ENCODE measurements at places on chromosomes 3 and 15.

DNA sequence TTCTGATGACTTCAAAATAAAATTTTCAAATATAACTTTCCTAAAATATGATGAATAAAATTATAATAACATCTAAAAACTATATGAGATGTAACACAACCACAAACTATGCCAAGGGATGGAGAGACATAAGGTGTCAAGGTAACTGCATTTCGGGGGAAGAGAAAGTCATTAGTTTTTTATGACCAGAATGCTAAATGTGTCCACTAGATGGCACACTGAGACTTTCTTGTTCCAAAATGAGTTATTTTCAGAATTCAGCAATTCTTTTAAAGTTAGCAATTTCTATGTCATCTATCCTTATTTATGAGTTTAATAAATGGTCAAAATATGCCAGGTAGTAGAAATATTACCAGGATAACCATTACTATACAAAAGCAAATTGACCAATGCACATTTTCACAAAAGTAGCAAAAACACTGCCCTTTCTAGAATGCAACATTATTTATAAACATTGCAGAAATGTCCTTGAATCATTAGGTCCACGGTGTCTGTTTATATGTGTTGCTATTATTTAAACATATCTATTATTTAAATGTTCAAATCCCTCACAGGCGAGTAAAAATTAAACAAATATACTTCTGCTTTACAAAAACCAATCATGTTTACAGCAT lies 374.2 kb downstream of the PLCL2 start:
- peak; percentile 62 for DNase-seq

DNA sequence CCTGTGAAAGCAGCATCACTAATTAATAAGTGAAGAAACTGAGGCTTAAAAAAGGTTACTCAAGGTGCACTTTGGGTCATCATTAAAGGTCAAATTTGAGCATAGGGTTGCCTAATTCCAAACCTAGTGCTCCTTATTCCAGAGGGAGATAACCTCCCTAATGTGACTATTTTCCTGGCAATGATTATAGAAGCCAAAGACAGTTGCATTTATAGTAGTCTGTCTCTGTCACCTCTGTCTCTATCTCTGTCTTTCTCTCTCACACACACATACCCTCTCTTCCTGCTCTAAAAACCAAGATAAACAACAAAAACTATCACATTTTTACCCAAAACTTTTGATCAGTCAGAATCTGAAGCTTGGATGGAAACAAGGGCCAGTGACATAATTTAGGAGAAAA lies 172.0 kb upstream of the LMCD1 start:
- no peak for DNase-seq

DNA sequence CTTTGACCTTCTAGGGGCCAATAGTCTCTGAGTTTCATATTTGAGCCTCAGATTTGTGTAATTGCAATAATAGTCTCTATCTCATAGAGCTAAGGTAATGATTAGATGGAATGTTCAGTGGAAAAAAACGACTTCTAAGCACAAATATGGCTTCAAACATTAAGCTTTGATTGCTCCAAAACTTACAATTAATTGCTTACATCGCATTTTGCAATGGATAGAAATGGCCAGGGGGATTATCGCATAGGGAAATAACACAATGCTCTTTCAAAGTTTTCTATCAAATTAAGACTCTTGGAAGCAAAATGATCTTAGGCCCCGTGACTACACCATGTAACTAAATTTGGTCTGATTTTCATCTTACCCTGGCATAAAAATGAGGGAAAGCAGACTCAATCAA lies 888.6 kb downstream of the AGBL1 start:
- DNase-seq, result no peak

- DNase-seq, result peak; percentile 58
Measured at GRCh38 chr3:27310688-27311087, 58.5 kb downstream of the NEK10 start.

DNA sequence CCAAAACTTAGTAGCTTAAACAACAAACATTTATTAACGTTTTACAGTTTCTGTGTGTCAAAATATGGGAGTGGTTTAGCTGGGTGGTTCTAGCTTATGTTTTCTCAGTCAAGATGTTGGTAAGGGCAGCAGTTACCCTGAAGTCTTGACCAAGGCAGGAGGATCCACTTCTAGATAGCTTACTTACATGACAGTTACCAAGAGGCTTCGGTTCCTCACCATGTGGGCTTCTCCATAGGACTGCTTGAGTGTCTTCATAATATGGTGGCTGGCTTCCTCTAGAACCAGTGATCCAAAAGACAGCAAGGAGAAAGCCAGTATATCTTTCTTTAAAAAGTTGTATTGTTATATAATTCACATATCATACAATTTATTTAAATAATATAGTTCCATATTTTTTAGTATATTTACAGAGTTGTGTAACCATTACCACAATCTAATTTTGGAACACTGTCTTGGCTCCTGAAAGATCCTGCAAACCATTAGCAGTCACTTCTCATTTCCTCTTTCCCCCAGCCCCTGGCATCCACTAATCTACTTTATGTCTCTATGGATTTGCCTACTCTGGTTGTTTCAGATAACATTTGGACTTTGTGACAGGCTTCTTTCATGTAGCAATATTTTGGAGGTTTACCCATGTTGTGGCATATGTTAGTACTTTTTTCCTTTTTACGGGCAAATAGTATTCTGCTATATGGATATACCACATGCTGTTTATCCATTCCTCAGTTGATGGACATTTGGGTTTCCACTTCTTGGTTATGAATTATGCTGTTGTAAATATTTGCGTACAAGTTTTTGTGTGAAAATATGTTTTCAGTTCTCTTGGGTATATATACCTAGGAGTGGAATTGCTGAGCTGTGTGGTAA lies 33.3 kb downstream of the MAPK6 start:
- DNase-seq, result peak; percentile 61

- peak; percentile 87 for DNase-seq
Measured at GRCh38 chr3:126540342-126540849, 16.4 kb downstream of the CHST13 start.

DNA sequence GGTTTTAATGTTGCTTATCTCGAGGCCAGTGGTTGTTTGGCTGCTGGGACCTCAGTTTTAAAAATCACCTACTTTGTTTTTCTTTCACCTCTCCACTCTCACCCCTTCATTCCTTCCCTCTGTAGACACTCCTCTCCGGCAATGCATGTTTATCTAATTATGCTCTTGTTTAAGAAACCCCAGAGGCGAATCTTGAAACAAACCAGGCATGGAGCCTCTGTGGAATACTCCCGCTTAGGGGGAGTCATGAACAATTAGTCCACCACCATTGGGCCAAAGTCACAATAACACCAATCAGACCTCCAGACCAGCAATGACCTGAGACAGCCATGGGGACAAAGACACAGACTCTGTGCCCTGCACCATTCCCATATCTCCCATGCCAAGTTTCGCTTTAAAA lies 53.3 kb downstream of the EFCAB12 start:
- no peak for DNase-seq

- no peak for DNase-seq
Measured at GRCh38 chr3:152458376-152459117, 189.8 kb downstream of the MBNL1 start.

DNA sequence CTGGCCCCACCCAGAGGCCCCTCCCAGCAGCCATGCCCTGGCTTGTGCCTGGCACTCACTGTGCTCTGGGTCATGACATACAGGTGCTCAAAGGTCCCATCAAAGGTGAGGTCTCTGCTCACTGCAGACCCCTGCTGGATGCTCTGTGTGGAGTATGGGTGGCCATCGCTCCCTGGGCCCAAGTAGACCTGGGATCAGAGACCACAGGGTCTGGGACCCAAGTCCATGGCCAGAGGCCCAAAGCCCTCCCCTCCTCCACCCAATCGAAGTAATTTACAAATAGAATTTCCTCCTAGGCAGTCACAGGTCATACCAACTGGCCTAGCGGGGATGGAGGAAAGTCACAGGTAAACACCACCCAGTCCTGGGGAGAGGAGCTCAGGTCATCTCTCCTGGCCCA lies 7.6 kb downstream of the PLXNB1 start:
- no peak for DNase-seq

DNA sequence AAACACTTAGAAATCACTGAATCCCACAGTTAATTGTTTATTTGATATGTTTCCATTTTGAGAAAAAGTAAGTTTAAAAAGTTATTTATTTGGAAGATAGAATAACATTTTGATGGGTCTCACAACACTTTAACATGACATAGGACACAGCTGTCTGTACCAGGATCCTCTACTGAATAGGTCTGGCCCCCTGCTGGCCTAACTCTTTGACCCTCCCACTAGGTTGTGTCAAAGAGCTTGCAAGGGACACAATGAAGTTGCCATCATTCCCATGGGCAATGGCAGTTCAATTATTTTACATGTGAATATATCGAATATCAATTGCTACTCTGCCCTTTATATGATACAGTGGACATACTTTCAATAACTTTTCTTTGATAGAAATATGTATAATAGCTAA lies 138.9 kb downstream of the EPHA3 start:
- no peak for DNase-seq

GRCh38 chr3:62602129-62602770 lies 228.9 kb upstream of the FEZF2 start:
- no peak for DNase-seq
